ENCODE measurements at places on chromosomes 11 and 22.

- no peak for DNase-seq
Measured at GRCh38 chr11:48683226-48683720, 194.7 kb downstream of the OR4A47 start.

- DNase-seq = no peak
Measured at GRCh38 chr11:68036141-68036716, 2.6 kb upstream of the TCIRG1 start.

DNA sequence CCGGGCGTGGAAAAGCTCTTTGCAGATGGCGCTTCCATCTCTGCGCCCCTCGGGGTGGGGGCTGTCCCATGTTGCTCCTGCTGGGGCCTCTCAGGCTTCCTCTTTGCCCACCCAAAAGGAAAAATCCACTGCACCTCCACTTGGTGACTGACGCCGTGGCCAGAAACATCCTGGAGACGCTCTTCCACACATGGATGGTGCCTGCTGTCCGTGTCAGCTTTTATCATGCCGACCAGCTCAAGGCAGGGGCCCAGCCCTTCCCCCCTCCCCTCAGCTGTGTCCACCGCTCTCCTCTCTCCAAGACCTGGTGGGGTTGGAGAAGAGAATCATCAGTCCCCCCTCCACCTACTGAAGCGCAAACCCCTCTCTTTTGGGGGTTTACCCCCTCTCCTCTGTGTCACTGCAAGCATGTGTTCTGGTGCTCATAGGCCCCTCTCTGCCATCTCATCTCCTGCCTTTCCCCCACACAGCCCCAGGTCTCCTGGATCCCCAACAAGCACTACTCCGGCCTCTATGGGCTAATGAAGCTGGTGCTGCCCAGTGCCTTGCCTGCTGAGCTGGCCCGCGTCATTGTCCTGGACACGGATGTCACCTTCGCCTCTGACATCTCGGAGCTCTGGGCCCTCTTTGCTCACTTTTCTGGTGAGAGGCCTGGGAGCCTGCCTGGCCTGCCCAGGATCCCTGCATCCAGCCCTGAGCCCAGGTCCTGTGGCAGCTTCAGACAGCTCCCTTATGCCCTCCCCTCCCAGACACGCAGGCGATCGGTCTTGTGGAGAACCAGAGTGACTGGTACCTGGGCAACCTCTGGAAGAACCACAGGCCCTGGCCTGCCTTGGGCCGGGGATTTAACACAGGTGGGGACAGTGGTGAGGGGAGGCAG, 1.8 kb downstream of the LARGE2 start:
- DNase-seq = peak; percentile 54

DNA sequence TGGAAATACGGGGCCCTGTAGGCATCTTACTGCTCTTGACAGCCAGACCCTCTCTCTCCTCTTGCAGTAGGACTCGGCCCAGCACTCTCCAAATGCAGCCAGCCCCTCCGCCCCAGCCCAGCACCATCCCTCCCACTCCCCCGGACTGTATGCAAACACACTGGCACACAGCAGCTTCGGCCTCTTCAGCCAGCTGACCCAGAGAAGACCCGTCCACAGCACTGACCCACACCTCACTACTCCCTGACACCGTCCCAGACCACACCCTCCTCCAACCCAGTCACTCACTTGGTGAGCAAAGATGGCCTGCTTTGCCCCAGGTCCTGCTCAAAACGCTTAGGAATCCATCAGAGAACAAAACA, 164.6 kb downstream of the IGLL1 start:
- no peak for DNase-seq

DNA sequence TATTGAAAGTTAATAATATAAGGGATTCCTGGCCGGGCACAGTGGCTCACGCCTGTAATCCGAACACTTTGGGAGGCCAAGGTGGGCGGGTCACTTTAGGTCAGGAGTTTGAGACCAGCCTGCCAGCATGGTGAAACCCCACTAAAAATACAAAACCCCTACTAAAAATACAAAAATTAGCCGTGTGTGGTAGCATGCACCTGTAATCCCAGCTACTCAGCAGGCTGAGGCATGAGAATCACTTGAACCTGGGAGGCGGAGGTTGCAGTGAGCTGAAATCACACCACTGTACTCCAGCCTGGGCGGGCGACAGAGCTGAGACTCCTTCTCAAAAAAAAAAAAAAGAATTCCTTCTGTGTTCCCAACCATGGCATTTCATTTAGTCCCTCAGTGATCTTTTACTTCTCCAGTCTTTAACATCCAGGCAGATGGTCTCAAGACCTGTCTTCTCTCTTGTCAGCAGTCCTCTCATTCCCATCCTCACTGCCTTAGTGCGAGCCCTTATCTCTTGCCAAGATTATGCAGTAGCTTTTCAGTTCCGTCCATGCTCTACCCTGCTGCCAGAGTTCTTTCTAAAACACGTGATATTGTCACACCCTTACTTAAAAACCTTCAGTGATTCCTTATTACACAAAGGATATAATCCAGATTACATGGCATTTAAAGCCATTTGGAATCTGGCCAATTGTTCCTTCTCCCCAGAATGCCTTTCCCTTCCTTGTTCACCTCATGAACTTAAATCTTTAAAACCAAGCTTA, 17.9 kb downstream of the RTN3 start:
- DNase-seq = no peak

- no peak for DNase-seq
Measured at GRCh38 chr11:9566561-9567063, 6.9 kb upstream of the WEE1 start.

DNA sequence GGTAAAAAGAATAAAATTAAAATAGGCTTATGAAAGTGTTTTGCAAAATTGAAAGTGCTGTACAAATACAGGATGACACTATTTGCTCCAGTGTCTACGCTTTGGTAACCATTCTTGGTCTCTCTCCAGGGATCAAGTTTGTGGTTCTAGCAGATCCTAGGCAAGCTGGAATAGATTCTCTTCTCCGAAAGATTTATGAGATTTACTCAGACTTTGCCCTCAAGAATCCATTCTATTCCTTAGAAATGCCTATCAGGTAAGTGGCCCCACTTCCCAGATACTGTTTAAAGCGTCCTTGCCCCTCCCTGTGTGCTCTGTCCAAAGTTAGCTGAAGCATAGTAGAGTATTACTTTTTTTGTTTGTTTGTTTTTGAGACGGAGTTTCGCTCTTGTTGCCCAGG, 3.1 kb downstream of the TRAPPC4 start:
- DNase-seq = no peak

GRCh38 chr11:95295382-95296149, 64.6 kb upstream of the SESN3 start:
- DNase-seq = no peak

DNA sequence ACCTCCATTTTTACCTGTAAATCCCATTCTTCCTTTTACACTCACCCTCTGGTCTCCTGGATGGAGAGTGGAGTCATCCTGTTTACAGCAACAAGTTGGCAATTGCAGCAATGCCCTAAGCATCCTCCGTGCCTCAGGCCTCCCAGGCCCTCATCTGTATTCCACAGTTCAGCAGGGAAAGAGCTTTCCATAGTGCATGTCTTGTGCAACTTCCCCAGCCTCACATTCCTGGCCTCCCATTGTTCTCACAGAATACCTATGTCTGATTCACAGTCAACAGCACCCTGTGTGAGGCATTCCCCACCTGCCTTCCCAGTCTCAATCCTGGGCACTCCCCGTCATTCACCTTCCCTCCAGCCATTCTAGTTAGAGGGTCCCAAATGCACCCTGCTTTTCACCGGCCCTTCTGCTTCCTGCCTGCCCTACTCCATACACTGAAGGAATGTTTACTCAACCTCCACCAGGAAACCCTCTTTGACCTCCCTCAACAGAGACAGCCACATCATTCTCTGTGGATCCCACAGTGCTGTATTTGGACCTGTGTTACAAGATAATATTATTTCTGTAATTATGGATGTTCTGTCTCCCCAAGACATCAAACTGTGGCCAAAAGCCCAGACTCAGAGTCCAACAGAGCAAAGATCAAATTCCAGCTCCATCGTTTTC, 405.7 kb downstream of the BUD13 start:
- peak; percentile 71 for DNase-seq

- DNase-seq = no peak
Measured at GRCh38 chr11:29629286-29629685, 387.5 kb downstream of the KCNA4 start.

DNA sequence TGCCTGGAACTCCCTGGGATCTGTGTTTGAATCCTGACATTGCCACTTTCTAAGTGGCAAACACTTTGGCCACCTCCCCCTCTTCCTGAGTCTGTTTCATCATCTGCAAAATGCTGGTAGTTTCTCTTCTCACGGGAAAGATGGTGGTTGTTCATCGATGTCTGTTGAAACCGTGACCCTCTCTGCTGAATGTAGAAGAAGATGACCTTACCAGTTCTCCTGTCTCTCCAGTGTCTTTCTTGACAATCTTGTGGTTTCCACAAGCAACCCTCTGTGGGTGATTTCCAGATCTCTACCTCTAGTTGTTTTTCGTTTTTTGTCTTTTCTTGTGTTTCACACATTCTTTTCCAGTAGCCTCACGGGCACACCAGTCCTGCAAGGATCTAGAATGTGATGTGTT, 27.5 kb downstream of the ZBTB16 start:
- no peak for DNase-seq

DNA sequence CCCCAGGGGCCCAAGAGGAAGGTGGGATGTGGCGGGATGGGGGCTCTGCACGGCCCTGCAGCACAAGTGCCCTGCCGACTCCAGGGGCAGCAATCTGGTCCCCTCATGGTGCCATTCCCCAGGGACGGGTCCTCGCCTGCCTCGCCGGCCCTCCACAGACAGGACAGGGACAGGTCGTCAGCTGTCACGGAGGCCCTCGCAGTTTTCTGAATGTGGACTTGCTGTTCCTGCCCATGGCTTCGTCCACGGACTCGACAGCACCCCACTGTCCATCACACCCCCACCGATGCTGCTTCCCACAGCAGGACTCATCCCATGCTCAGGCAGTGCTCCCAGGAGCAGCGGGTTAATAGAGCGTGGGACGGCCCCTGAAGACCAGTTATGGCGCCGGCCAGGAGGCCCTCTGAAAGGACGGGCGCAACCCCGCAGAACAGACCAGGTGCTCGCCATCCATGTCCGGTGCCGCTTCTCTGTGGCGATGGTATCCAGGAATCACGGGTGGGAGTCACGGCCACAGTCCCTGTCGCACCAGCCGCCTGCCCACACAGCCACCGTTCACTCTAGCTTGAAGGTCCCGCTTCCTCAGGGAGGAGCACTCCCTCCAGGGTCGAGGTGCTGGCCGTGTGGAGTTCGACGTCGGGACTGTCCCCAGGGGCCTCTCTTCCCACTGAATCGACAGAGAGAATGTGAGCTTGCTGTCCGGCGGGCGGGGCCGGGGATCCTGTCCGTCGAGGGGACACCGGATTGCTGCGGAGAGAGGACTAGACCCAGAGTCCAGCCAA, 18.5 kb upstream of the MUC2 start:
- peak; percentile 51 for DNase-seq

- no peak for DNase-seq
Measured at GRCh38 chr11:16312233-16312765, 44.0 kb downstream of the SOX6 start.

- DNase-seq = no peak
Measured at GRCh38 chr11:74786574-74786973, 37.9 kb downstream of the RNF169 start.

DNA sequence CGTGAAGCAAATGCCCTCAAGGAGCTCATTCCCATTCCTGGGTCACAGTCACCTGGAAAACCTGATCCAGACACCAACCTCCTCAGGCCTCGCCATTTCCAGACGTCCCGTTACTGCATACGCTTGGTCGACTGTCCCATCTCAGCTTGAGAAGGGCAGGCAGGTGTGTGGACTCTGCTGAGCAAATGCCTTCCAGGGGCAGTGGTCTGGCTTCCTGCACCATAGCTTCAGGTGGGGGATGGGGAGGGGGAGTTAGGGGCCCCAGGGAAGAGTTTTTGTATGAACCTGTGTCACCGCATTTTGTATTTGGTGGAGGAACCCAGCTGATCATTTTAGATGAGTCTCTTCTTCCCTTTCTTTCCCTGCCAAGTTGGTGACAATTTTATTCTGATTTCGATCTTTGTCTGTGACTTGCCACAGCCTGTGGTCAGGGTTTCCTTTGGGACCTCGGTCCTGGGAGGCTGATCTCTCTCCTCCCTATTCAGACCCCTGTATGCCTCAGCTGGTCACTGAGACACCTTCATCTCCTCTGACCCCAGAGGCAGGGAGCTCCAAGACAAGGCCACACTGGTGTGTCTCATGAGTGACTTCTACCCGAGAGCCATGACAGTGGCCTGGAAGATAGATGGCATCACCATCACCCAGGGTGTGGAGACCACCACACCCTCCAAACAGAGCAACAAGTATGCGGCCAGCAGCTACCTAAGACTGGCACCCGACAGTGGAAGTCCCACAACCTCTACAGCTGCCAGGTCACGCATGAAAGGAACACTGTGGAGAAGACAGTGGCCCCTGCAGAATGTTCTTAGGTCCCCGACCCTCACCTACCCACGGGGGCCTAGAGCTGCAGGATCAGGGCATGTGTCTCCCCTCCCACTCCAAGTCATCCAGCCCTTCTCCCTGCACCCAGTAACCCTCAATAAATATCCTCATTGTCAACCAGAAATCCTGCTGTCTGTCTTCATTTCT, 22.9 kb downstream of the IGLL5 start:
- DNase-seq = no peak

- DNase-seq = peak; percentile 10
Measured at GRCh38 chr11:61110255-61111049, 8.2 kb downstream of the CD5 start.

GRCh38 chr11:118984825-118985224, 13.1 kb upstream of the CENATAC start:
- no peak for DNase-seq

- peak; percentile 52 for DNase-seq
Measured at GRCh38 chr11:117678658-117679406, 118.2 kb downstream of the DSCAML1 start.

- no peak for DNase-seq
Measured at GRCh38 chr11:125306476-125306875, 141.9 kb downstream of the PKNOX2 start.

GRCh38 chr11:17498058-17498457, 21.4 kb upstream of the ABCC8 start:
- DNase-seq = peak; percentile 69

DNA sequence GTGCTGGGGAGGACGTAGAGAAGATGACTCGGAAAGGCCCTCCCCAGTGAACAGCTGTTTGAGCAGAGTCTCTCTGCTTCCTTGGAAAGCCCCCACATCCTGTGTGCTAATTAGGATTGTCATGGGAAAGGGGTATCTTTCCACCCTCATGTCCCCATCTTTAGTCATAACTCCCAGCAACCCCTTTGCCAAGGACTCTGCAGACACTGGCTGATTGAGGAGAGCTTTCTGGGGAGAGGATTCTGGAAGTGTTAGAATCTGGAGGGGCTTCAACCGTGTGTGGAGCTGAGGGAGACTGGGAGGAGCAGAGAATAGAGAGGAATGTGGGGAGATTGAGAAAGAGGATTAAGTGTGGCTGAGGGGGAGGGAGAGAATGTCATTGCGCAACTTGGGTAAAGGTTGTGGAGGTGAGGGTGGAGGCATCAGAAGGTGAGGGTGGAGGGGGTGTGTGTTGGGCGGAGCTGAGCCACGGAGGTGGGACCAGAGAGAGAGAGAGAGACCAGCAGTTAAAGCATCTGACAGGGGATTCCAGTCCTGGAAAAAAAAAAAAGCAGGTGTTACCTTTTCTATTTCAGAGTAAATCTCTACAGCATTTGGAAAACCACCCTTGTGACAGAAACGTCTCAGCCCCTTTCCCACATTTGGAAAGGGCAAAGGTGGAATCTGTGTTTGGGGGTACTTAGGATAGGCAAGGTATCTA, 2.2 kb downstream of the DTX4 start:
- DNase-seq = peak; percentile 82

- DNase-seq = peak; percentile 41
Measured at GRCh38 chr11:3190600-3190999, 25.5 kb upstream of the OSBPL5 start.

Measured in H7 (cell line).